ENCODE measurements at places on chromosomes 7 and 10.

- no peak for DNase-seq
Measured at GRCh38 chr7:8597565-8597964, 164.2 kb downstream of the NXPH1 start.

GRCh38 chr10:127939786-127940330 lies 33.0 kb downstream of the PTPRE start:
- no peak for DNase-seq

GRCh38 chr7:76049295-76049694 lies 1.4 kb downstream of the MDH2 start:
- no peak for DNase-seq

DNA sequence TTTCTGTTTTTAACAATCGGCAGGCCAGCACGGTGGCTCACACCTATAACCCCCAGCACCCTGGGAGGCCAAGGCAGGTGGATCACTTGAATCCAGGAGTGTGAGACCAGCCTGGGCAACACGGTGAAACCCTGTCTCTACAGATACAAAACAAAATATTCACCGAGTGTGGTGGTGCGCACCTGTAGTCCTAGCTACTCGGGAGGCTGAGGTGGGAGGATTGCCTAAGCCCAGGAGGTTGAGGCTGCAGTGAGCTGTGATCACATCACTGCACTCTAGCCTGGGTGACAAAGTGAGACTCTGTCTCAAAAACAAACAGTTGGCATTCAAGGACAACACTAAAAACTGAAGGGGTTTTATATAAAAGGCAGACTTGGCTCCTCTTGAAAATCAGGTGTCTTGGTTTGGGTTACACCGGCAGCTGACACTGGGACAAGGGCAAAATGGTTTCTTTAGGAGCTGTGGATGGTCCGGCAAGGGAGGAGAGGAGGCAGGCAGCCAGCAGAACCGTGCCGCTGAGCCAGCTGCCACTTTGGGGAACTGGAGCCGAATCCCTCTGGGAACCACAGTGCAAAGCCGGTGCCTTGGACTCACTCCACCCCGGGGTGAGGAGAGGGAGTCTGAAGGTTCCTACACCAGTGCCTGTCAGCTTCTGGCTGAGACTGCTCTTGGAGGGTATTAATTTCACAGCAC lies 52.6 kb downstream of the CHST3 start:
- no peak for DNase-seq

DNA sequence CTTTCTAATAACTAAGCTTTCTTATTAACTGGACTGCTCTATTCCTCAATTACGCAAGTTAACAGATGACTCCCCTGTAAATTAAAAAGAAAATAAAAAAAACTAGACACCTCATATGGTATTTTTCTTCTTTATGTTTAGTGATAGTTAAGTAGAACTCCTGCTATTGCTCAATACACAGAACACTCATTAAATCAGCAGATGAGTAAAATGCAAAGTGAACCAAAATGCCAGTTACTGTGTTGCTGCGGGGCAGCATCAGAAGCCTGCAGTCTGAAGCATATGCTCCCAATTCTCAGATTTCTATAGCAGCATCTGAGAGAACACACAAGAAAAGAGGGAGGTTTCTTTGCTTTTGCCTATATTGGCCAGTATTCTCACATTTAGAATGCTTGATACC lies 28.4 kb downstream of the CDK6 start:
- DNase-seq = no peak

DNA sequence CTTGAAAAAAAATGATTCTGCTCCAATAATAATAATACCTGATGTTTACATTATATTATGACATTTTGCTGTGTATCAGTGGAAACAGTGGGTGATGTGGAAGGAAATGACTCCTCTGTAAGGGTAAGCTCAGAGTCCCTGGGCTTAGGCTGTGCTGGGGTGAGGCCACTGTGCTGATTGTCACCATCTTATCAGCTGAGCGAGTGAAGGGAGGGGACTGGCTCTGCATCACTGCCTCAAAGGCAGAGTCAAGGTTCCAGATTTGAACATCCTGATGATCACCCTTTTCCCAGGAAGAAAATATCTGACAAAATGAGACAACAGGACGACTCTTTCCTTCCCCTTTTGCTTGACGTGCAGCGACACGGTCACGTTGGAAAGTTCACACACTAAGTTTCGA lies 24.0 kb upstream of the HABP2 start:
- DNase-seq = no peak

GRCh38 chr10:121926671-121927317 lies 1.0 kb downstream of the ATE1 start:
- no peak for DNase-seq

DNA sequence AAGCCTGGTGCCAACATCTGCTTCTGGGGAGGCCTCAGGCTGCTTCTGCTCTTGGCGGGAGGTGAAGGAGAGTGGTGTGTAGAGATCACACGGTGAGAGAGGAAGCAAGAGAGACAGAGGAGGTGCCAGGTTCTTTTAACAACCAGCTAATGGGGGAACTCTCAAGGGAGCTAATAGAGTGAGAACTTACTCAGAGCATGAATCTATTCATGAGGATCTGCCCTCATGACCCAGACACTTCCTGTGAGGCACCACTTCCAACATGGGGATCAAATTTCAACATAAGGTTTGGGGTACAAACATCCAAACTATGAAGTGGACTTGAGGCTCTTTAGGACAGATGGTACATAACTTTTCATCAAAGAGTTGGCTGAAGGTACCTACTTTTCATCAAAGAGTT lies 5.1 kb upstream of the ZNF32 start:
- no peak for DNase-seq

GRCh38 chr10:24869354-24870015 lies 82.9 kb downstream of the PRTFDC1 start:
- no peak for DNase-seq

GRCh38 chr10:18500576-18500975 lies 150.8 kb downstream of the NSUN6 start:
- no peak for DNase-seq

- no peak for DNase-seq
Measured at GRCh38 chr7:74407958-74408357, 45.7 kb upstream of the GTF2IRD1 start.

- DNase-seq = no peak
Measured at GRCh38 chr7:94590526-94591162, 65.3 kb downstream of the SGCE start.

DNA sequence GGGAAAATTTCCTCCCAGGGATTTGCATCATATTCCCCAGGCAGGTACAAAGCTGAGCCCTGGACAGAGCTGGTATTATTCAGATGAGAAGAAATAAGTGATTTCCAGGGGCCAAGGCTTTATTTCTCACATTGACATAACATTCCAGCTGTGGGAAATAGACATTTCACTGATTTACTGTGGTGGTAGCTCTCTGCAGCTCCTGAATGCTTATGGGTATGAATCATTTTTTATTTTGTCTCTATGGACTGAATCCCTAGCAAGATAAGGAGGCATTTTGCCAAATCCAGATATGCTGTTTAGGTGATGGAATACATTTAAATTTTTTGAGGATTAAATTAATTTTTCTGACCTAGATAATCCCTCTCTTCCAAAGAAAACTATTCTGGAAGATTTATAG lies 97.9 kb downstream of the MTPN start:
- DNase-seq = no peak

DNA sequence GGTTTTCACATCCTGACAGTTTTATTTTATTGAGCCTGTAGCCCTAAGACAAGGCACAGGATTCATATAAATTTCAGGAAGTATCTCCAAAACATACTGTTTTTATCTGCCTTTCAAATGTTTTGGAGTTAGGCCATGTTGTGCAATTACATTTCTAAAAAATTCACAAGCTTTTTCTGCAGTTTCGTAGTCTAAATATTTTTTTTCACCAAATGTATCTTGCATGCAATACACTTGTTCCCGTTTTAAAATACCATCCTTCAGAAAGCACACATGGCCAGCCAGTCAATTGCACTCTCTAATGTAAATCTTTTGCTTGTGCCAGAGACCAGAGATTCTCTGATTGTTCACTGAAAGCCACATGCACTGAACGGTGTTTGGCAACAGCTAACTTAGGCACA lies 161.5 kb upstream of the PRKCQ start:
- DNase-seq = no peak

DNA sequence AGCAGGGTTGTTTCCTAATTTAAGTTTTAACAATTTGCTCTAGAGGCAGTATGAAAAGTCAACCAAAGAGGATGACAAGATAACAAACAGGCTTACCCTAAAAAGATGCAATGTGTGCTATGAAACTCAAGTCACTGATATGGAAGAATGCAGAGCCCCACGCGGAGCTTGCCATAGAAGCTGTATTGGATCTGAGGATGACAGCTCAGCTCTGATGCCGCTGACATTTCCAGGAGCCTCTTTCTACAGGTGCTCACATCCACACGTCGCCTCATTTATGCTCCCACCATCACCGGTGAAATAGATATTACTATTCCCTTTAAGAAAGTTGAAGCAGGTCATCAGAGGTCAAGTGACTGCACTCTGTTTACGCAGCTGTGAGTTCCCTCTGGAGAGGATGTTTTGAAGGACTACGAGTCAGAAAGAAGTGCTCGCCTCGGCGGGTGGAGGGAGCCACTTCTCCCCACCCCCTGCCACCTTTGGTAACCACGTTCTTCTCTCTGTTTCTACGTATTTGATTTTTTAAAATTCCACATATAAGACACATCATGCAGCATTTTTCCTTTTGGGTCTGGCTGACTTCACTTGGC lies 275.4 kb downstream of the GLRX3 start:
- DNase-seq = no peak

- no peak for DNase-seq
Measured at GRCh38 chr7:107867858-107868466, 23.0 kb upstream of the DLD start.

GRCh38 chr10:50280049-50280841 lies 28.9 kb upstream of the ASAH2 start:
- no peak for DNase-seq

- DNase-seq = no peak
Measured at GRCh38 chr10:2202401-2202800, 465.1 kb upstream of the ADARB2 start.

GRCh38 chr7:81159402-81159801 lies 240.6 kb upstream of the SEMA3C start:
- DNase-seq = no peak

- no peak for DNase-seq
Measured at GRCh38 chr7:71132377-71133231, 660 bp downstream of the GALNT17 start.

Measured in stimulated activated CD4-positive, alpha-beta T cell treated with anti-CD3 and anti-CD28 coated beads, Interleukin-1b, Interleukin-23, amount 100 ng/mL, for 4 hours (primary cell).